ENCODE measurements at places on chromosomes 2 and 18. TPM values are rescaled to one million over a fixed set of nuclear protein-coding genes. Genes with fewer than 3 reads are reported as not detected.

PARD3B gene
- total RNA-seq: 22.4 TPM

STARD6 gene
- total RNA-seq: not detected

CHST10 gene
- 11.8 TPM for total RNA-seq

GKN1 gene
- total RNA-seq: 0.29 TPM

CNOT9 gene
- total RNA-seq: 50.3 TPM

ALKAL2 gene
- not detected for total RNA-seq
